Cardiac fibroblast (primary cell): ENCODE measurements at places on chromosomes 3 and 15.

GRCh38 chr3:7710284-7710683 is 791.3 kb upstream of the LMCD1 start:
- no peak for DNase-seq

GRCh38 chr3:54047568-54047967 is 74.8 kb upstream of the CACNA2D3 start:
- peak; percentile 59 for DNase-seq

DNA sequence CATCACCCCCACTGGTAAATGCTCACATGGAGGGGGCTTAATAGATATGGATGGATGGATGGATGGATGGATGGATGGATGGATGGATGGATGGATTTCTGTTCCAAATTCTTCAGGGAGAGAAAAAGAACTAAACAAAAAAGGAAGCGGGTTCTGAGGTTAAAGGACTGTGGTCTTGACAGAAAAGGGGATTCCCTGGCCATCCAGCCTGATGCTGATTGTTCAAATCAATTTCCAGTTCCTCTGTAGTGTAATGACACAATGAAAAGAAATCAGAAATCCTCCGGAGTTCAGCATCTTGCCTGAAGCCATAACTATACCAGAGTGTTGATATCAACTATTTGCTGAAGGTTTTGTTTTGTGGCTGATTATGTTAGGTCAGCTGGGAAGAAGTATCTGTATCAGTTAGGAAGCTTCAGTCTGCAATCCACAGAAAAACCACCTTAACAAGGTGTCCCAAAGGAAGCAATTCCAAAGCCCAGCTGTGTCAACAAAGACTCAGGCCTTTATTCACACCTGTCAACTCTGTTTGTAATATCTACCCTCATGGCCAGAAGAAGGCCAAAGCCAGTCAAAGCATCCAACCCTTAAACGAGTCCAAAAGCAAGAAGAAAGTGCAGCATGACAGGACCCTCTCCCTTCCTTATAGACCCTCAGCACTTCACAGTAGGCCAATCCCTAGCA is 24.5 kb upstream of the RASA2 start:
- DNase-seq: no peak

DNA sequence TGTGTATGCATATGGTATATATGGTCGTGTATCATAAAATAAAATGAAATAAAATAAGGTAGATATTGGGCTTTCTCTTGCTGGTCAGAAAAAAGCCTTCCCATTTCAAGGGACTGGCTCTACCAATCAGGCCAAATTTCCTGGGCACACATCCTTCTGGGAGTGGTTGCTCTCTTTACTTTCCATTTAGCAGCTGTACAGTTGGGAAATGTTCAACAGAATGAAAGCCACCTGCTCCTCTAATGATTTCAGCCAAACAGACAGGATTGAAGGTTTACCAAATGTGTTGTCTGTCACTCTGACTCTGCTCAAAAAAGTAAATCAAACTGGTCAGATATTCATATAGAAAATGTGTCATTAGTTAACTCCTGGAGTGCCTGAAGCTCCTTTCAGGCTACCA is 380.4 kb downstream of the ROBO2 start:
- no peak for DNase-seq

DNA sequence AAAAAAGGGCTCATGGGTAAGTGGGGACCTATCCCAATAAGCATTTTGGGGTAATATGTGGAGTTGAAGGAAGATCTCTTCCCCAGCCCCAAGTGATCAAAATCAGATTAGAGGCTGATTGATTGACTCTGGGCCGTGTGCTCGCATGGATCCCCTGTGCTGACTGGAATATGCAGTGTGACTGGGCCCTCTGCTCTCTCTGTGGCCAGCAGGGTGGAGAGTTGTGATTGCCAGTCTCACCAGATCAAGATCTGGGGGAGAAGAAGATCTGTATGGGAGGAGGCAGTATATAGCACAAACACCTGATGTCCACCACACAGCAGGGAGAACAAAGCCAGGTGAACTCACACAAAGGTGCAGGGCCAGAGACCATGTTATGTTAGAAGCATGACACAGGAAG is 8.8 kb downstream of the NUDT16 start:
- DNase-seq: no peak

- no peak for DNase-seq
These were observed 34.6 kb downstream of the MSL2 start for GRCh38 chr3:136161516-136161915.

GRCh38 chr3:128864351-128864811 is 15.0 kb upstream of the ACAD9 start:
- no peak for DNase-seq
